ENCODE measurements at places on chromosomes 16 and 17.

DNA sequence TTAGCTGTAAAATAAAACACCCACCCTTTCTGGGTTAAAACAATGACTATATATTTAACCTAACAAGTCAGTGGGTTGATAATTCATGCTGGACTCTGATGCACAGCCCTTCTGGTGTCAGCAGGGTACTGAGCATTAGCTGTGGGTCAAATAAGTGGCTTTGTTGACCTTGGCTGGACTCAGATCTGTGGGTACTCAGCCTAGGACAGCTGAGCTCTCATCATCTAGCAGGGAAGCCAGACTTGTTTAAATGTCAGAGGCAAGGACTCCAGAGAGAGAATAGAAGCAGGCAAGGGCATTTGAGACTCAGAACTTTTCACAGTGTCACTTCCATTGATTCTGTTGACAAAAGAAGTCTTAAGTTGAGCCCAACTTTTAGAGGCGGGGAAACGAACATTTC, 1063.8 kb upstream of the CDH8 start:
- ATAC-seq: no peak

DNA sequence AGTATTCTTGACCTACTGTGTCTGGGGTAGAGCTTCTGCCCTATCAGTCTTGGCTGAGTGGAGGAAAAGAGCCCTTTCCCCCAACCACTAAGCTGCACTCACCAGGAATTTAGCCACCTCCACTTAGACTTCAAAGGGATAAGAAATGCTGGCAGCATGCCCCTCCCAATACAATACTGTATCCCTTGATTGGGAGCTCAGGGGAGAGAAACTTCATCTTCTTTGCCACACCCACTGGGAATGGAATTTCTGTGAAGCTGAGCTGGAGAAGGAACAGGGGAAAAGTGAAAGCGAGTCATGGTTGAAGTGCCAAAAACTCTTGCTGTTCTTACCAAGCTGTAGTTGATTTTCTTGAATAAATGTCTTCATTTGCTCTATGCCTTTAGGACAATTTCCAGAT, 68.8 kb downstream of the CEP112 start:
- ATAC-seq: no peak

- ATAC-seq: no peak
Observed at GRCh38 chr17:80517641-80518040, 27.0 kb upstream of the RPTOR start.

GRCh38 chr17:68458260-68459036, 1.2 kb upstream of the WIPI1 start:
- no peak for ATAC-seq

- no peak for ATAC-seq
Observed at GRCh38 chr16:81754858-81755257, 24.2 kb upstream of the PLCG2 start.

DNA sequence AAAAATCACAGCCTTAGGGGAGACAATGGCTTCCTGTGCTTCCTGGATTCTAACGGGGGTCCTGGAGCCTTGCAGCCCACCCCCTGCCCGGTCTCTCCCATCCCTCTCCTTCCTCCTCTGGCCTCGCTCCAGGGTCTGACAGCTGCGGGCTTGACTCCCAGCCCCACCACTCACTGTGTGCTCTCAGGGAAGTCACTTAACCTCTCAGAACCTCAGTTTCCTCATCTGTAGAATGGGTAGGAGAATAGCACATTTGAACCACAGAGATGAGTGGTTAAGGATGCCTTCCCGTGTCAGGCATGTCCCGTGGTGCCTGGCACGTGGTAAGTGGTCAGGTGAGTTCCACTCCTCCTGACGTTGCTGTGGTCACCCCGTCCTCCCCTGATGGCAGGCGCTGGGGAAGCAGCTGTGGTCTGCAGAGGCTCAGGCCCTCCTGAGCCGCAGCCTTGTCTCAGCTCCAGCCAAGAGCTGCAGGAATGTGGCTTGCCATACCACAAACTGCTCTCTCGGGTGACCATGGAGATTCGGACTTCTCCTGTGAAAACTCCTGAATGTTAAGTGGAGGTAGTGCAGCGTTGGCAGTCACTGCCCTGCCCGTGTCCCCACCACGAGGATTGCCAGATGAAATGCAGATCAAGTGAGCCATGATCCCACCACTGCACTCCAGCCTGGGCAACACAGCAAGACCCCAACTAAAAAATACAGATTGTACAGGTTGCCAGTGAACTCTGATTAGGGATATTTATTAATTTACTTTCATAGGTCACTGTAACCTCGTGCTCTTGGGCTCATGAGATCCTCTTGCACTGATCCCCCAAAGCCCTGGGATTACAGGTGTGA, 85.7 kb downstream of the NT5M start:
- no peak for ATAC-seq

GRCh38 chr16:81482329-81483063, 37.9 kb downstream of the CMIP start:
- ATAC-seq: no peak

- no peak for ATAC-seq
Observed at GRCh38 chr17:81044428-81044763, 9.4 kb downstream of the BAIAP2 start.

GRCh38 chr17:51071556-51071955, 49.1 kb downstream of the SPAG9 start:
- no peak for ATAC-seq

GRCh38 chr17:56891751-56892150, 22.1 kb downstream of the TRIM25 start:
- ATAC-seq: peak; percentile 40

Data from SK-N-SH treated with all-trans-retinoic acid at 6 μM for 48 hours (cell line).